ENCODE measurements at places on chromosomes 5 and 9.

- no peak for ATAC-seq
Observed at GRCh38 chr9:78074385-78075291, 43.0 kb upstream of the GNAQ start.

GRCh38 chr5:123610209-123610608 is 98.2 kb downstream of the CSNK1G3 start:
- ATAC-seq: no peak

DNA sequence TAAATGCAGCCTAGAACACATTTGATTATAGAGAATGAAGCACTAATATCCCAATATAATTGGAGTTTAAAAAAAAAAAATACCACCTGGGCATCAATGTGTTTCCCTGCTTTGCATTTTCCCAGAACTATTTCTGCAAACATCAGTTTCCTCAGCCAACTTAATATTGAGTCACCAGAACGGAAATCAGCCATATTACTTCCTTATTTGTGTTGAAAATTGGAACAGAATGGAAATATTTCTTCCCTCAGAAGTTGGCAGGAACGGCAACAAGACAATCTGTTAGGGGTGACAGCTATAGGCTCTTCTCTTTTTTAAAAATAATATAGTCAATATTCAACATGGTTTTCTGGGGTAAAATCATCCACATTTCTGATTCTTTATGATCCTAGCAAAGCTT is 4.0 kb downstream of the MFAP3 start:
- ATAC-seq: no peak

- no peak for ATAC-seq
Observed at GRCh38 chr5:146620031-146620668, 104.2 kb upstream of the GPR151 start.

DNA sequence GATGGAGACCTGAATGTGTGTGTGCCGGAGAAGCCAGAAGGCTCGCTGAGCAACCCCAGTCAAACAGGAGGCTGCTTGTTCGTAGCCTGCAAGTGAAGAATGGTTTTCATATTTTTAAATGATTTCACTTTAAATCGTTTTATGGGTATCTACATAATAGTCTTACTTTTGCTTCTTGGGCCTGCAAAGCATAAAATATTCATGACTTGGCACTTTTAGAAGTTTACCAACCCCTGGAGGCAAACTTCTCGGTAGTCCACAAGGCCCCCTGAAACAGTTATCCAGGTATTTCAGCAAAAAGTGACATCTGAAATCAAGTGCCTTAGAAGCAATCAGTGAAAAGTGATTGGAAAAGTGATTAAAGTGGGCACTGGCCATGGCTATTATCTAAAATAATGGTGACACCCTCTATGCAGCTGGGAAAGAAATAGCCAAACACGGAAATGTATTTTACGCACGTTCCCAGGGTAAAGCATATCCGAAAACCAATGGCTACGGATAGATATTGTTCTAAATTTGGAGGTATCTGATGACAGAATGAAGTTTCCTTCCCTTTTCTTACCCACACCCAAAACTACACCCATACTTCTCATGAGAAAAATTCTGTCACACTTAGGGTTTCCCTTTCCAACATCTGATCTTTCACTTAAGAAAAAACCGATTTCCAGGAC is 39.0 kb downstream of the RAPGEF1 start:
- ATAC-seq: no peak

- ATAC-seq: no peak
Observed at GRCh38 chr5:56088967-56089829, 94.4 kb upstream of the IL6ST start.

DNA sequence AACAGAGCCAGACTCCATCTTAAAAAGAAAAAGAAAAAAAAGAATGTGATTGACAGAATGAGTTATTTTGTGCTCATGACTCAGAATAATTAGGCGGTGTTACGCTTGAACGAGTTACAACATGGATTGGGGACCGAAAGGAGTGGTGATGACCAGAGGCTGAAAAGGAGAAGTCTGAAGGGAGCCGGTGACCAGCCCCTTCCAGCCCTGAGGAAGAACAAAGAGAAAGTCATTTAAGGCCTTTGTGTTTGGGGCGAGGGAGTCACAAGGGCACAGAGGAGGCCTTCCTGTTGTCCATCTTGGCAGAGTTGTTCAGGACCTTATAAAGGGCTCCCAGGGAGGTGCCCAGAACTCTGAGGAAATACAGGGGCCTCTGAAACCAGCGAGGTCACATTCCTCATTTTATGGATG is 131.6 kb downstream of the GOLPH3 start:
- ATAC-seq: no peak
